ENCODE measurements at places on chromosomes 3 and 15.

- DNase-seq = no peak
Measured at GRCh38 chr3:41169023-41169422, 30.3 kb upstream of the CTNNB1 start.

GRCh38 chr3:111802163-111802625 is 56.9 kb upstream of the PHLDB2 start:
- DNase-seq = no peak

DNA sequence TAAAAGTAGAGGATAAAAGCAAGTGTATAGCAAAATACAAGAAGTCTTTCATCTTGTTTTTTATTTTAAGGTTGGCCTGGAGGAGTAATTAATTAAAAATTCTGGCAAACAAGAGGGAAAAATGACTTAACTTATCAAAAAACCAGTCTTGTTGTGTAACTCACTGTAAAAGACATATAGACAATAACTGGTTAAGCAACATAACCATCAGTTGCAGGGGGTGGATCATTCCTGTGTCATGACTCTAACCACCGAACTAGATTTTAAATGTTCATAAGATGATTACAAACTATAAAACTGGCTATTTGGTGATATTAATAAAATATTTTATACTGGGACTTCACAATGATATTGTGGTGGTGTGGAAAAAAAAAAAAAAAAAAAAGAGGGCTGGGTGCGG is 130.6 kb downstream of the STAG1 start:
- no peak for DNase-seq

- no peak for DNase-seq
Measured at GRCh38 chr15:78370013-78370412, 29.9 kb downstream of the CRABP1 start.

DNA sequence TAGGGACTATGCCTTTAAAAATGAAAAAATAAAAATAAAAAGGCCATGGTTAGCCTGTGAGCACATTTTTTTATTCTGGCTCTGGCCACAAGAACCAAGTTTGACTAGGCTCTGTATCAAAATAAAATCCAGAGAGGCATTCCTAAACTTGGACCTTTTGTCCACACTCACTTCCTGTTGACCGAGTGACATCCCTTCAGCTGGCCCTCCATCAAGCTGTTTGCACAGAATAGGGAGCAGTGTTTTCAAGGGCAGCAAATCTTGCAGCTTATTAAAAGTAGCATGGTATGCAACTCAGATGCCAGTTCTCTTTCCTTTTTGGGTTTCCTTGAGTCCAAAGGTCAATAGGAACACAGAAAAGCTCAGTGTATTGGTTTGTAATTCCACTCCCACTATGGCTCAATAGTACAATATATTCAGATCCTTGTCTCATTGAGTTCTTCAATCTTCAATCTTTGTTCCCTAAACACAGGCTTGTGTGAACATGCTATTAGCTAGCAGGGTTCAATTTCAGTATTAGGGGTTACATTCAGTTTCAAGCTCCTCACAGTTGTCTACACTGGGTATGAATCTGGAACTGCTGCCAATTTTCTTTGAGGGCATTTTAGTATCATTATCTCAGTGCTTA is 244.5 kb downstream of the RBMS3 start:
- no peak for DNase-seq

- no peak for DNase-seq
Measured at GRCh38 chr15:63362196-63362595, 19.4 kb downstream of the CA12 start.

GRCh38 chr15:92907896-92908712 is 8.0 kb downstream of the CHD2 start:
- DNase-seq = no peak
